ENCODE measurements at places on chromosomes 6 and 20.

DNA sequence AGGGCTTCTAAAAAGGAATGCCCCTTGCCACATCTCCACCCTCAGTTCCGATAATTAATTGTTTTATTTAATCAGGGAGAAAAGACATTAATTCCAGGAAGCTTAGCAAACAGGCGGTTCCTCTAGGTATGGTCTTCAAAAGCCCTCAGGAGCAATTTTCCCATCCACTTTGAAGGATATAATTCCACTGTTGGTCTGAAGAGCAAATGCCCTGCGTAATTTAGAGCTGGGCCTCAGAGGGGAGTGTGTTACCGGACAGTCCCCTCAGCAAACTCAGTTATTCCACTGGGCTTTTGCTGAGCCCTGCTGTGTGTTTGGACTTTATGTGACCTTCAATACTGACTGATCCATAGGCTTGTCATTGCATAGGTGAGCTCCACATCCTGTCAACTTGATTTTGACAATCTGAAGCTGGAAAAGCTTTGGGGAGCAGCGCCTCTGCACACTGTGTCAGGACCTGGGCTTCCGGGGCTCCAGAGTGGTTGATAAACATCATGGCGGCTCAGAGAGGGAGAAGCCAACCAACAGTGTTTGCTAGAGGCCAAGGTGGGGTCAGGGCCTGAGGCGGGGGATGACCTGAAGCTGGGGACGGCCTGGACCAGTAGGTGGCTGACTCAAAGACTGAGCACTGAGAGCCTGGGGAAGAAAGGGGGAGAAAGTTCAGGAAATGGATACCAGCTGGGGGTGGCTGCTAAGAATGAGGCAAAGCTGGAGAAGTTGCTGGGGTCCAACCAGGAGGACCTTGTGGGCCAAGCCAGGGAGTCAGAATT lies 43.5 kb downstream of the PPP1R14C start:
- no peak for DNase-seq

- no peak for DNase-seq
These were observed 957 bp downstream of the TTK start for GRCh38 chr6:80005406-80005805.

DNA sequence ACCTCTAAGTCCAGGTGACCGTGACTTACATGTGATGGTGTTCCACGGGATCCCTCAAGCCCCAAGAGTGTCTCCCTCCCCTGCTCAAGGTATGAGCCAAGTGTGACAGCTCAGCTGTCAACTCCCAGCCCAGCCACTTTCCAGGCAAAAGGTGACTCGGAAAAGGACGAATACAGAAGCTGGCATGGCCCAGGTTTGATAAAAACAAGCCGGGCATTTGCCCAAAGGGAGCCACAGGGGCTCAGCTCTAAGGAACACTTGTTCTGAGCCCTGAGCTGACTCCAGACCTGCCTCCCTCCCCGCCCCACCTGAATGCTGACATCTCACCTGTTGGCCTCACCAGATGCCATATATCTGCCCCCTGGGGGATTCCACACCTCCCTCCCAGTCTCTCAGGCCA lies 43.0 kb upstream of the BPIFA2 start:
- DNase-seq = no peak

- no peak for DNase-seq
These were observed 1.2 kb upstream of the HDDC2 start for GRCh38 chr6:125302840-125303511.

- no peak for DNase-seq
These were observed 104.6 kb downstream of the DLL1 start for GRCh38 chr6:170186006-170186935.

DNA sequence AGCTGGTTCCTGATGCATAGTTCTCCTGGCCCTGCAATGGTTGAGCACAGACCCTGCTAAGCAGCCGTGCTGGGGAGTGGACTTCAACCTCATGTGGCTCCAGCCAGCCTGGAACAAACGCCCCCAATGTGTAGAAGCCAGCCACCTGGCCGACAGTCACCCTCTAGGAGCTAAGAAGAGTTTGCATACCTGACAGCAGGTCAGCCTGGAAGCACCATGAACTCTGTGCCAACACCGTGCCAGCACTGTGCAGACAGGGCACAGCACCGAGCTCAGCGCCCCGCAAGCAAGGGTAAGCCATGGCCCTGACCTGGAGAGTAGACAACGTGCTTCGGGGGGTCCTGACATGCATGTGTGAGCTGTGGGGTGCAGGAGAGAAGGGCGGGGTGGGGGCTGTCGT lies 356.3 kb downstream of the ZFAND3 start:
- DNase-seq = no peak

DNA sequence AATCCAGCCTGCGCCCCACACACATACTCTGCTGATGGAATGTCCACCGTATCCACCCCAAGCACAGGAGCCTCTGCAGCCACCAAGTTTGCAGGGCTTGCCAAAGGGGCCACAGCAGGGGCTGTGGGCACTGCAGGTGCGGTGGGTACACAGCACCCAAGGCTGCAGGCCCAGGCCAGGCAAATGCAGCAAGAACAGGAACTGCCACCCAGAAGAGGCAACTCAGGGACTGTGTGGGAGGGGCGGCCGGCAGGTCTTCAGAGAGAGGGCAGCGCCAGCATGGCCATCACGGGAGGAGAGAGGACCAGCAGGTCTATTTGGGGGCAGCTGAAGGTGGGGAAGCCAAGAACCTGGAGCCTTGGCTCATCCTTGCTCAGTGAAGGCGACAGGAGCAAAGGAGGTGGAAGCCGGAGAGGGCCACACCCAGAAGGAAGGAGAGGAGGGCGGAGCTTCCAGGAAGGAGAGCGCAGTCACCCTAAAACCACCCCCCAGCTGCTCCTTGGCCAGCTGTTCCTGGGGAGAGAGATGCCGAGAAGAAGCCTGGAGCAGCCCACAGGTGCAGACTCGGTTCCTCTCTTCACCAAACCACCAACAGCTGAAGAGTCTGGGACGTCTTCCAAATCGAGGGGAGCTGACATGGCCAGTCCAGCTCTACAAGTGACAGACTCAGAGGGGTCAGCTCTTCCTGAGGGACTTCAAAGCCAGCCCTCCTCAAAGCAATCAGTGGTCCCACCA lies 265.1 kb upstream of the CDYL start:
- no peak for DNase-seq

DNA sequence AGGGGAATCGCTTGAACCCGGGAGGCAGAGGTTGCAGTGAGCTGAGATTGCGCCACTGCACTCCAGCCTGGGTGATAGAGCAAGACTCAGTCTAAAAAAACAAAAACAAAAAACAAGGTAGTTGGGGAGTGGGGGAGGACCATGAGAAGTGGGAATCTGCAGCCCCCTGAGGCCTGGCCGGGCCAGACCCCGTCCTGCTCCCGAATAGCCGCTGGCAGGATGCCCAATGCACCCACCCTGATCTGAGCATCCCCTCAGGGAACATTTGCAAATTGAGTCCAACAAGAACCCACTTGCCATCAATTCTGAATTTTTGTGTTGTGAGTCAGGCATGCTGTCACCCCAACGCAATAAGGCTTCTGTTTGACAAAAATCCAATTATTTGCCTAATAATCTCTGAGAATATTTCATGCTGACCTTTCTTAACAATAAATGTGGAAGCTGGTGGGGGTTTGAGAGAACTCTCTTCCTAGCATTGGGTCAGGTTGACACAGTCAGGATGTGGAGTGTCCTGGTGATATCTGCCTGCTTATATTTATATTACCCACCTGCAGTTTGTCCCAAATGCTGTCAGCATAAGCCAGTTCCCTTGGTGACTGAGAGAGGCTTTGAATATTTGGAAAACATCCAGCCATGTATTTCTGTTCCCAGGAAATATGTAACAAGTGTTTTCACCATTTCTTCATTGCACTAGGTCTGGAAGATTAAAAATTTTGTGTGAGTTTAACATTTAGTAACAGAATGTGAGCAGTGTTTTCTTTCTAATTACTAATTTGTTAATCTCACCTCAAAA lies 28.4 kb upstream of the FRMD1 start:
- DNase-seq = no peak

DNA sequence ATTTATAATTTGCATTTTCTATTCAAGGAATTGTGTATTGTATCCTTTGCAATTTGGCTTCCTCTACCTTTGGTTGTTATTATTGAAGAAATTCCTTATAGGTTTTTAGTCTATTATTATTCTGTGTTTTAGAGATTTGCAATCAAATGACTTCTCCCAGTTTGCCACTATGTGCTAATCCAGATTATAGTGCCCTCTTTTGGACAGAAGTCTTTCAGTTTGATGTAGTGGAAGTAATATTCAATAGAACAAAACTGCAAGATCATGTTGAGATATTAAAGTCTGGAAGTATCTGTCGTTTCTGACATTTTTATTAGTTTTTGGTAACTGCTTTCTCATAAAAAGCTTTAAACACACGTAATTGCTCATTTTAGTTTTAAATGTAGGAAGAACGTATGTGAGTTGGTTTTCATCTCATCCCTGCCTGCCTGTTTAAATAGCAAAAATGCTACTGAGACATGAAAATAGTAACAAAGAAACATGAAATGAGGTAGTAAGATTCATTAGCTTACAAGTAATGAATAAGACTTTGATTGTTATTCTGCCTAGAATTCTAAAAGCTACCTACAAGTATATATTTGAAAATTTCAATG lies 72.8 kb downstream of the RTN4IP1 start:
- DNase-seq = no peak

- DNase-seq = no peak
These were observed 209.9 kb downstream of the ANKRD60 start for GRCh38 chr20:58018590-58018989.

GRCh38 chr6:87944541-87944954 lies 103.1 kb upstream of the SPACA1 start:
- DNase-seq = no peak

DNA sequence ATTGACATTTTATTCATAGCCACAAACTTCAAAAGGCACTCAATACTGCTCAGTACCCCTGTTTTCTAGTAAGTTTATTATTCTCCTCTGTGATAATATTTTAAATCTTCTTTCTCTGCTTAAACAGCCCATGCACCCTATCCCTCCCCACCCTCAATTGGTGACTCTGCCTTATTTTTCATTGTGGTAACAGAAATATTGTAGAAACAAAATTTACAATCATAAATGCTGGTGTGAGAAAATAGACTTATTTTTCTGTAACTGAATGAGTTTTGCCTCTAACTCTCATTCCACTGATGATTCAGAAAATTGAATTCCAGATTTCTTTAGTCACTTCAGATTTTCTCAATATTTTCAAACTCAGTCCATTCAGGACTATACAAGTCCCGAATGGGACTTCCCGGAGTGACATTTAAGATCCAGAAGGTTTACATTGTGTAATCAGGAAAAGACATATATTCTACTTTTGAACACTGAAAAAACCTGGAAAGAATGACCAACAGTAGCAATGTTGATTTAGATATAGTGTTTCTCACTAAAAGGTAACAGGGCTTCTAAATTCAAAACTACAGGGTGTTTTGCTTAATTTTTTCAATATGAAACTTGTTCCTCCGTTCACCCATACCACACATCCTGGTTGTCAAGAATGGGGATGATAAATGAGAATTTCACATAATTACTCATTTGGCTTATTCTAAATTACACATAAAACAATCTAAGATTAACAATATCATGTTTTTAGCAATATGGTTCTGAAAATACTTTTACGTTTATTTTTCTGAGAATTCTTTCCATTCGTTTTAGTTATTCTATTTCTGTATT lies 34.8 kb upstream of the UST start:
- DNase-seq = no peak

DNA sequence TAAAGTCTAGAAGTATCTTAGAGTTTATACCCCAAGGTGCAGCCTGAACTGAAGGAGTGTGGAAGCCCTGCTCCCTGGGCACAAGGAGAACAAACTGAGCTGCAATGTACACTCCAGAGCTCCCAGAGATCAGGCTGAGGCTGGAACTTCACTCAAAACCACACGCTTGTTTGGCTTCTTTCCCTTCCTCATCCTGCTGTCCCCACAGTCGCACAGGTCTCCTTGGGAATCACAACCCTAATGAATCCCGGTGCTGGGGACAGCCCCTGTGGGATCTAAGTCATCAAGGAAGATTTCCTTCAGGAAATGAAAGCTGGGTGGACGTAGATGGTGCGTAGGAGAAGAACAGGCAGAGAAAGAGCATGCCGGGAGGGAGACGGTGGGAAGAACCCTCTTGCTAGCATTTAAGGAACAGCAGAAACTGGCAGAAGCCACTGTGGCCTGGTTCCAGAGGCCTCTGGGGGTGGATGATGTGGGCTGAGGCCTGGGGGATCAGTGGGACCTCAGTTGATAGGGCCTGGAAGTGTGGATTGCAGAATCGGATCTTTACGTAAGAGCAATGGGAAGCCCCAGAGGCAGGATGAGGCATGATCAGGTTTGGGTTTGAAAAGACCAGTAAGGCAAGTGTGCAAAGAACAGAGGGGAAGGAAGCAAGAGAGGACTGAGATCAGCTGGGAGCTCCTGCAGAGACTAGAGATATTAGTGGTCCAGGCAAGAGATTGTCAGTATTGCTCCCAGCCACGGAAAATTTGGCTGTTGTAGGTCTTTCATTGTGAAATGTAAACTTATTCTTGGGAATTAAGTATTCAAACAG lies 21.4 kb downstream of the CYP24A1 start:
- DNase-seq = no peak

- DNase-seq = no peak
These were observed 400.1 kb downstream of the PLCB1 start for GRCh38 chr20:8532169-8532568.

GRCh38 chr6:16706911-16707783 lies 54.1 kb downstream of the ATXN1 start:
- no peak for DNase-seq

DNA sequence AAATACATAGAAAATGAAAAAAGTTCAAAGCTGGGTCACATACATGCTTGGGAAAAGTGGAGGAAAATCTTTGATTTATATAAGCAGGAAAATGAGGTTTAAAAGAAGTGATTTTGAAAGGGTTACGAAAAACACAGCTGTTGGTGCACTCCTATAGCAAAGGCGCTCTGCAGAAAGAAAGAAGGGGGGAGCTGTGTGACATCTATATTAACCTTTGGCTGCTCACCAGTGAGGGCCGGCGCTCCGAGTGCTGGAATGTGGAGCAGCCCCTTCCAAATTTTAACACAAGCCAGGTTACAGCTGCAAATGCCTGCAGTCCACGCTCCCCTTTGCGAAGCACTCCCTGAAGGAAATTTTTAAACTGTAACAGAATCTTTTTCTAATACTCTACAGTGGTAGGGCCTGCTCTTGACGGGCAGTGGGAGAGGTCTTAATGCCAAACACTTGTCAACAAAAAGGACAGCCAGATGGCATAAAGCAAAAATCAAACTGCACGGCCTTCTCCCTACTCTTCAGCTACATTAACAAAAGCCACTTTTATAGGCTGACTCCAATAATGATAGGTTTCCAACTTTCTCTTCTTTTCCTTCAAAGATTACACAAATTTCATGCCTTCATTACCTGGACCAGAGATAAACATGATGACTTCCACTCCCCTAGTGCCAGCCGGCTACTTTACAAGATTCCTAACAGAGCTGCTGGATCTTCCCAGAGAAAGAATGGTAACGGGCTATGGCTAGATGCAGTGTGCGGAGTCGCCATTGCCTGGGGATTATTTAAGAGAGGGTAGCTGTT lies 4.8 kb downstream of the BMP7 start:
- no peak for DNase-seq

GRCh38 chr6:33273129-33273923 lies 1.5 kb downstream of the RPS18 start:
- DNase-seq = no peak

- DNase-seq = no peak
These were observed 57.8 kb downstream of the CARMIL1 start for GRCh38 chr6:25336996-25337395.

GRCh38 chr6:160238761-160239751 lies 19.6 kb downstream of the SLC22A2 start:
- no peak for DNase-seq
